Neural progenitor cell (in vitro differentiated cells): ENCODE measurements at places on chromosomes 6 and 20. TPM values are rescaled to one million over a fixed set of nuclear protein-coding genes. Genes with fewer than 3 reads are reported as not detected.
A peak's percentile ranks its signal among the peaks of the same experiment; 100 is the strongest.

- no peak for DNase-seq
Measured at GRCh38 chr20:21373436-21373835, 23.9 kb downstream of the NKX2-4 start.

- peak; percentile 15 for DNase-seq
Measured at GRCh38 chr6:108476847-108477430, 83.8 kb upstream of the FOXO3 start.

The DNMT3B gene
- 114 and 148 TPM in 2 replicates for total RNA-seq

DNA sequence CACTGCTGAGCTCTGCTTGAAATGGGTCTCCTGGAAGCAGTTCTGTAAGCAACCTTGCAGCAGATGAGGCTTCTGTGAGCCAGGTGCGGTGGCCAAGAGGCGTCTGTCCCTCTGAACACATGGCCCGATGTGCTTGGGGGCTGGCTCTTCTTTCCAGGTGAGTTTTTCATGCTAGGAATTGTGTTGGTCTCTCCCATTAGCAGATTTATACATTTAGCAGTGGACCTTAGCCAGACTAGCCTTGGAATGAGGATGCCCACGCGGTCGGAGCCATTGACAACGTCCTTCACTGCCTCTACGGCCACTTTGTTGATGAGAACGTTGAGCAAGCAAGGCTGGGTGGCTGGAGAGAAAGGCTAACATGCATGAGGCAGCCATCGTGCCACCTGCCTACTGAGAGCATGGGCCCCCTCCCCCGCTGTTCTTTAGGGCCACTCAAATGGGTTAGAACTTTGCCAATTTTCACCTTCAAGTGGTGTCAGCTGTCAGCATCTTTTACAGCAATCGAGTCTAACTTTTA, 33.5 kb downstream of the ERMARD start:
- DNase-seq: no peak

GRCh38 chr6:68126089-68126749, 508.9 kb upstream of the ADGRB3 start:
- DNase-seq: no peak
